ENCODE measurements at places on chromosomes 12 and 14.

DNA sequence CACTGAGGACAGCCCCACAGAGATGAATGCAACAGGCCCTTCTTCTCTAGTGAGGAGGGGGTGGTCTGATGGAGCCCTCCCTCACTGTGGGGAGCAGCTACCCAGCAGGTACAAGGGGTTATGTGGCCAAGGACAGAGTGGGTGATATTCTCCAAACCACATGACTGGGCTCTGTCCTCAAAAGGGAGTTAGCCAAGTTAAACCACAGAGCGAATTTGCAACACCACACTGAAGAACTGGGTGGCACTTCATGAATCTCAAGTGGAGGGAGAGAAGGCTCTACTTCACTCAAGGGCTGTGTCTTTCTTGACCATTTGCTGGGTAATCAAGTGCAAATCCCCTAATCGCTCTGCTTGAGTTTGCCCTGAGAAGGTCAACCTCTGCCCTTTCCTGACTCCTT, 12.5 kb downstream of the GPR68 start:
- DNase-seq, result no peak

DNA sequence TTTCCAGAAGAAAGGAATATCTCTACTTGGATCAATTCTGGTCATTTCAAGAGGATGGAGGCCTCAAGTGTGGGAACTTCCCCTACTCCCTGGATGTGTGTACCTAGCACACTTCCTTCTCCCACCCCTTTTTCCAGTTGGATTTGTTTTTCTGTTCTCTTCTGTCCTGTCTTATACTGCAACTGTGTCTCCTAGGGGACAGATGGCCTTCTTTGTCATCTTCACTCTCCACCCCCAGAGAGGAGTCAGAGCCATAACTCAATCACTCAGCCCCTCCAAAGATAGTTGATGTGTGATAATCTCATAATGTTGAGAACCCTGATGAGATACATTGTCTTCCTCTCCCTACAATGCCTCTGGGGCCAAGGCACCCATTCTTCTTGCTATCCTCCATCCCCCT, 2.1 kb upstream of the DTX3 start:
- DNase-seq, result no peak

DNA sequence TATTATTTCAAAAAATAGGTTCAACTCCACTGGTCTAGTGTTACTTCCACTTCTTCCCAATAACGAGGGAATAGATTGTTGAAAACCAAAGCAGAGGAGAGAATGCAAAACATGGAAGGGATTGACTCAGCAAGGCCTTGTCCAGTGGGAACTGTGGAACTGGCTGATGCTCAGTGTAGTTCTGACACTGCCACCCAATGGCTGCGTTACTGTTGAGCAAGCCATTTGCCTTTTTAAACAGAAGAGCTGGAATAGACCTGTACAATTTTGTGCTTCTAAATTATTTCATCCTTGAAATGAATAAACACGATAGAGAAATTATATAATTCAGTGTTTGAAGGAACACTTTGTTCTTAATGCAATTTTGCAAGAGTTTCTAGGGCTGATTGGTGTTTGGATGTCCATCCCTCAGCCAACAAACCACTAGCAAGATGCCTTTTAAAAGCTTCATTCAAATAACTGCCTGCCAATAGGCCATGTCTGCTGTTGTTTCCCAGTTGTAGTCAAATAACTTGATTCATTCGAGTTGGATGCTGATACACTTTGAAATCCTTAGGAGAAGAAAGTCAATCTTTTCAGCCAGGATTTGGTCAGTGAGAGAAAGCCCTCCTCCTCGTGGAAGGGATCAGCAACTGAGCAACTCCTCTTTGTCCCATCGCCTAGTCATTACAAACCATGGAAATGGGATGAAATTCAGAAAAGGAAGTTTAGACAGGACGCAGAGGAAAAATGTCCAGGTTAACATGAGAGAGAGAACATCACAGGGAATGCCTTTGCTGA, 7.3 kb upstream of the MGP start:
- DNase-seq, result no peak

GRCh38 chr12:50785406-50786001, 21.6 kb downstream of the ATF1 start:
- no peak for DNase-seq

- no peak for DNase-seq
Measured at GRCh38 chr12:65121956-65122469, 908 bp upstream of the WIF1 start.

DNA sequence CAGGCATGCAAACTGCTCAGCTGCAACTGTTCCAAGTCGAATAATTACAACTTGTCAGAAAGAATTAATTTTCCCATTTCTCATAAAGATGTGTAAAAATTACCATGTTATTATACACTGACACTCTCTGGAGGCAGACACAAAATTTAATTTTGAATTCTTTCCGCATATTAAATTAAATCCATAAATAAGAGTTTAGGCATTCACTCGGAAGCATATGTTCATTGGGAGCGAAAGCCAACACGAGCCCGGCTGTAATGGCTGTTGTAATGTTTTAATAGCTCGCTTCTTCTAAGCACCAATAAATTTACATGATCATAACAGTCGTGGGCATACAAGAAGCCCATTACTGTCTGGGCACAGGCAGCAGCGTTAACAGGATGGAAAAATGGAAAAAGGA, 189.6 kb upstream of the SOX5 start:
- DNase-seq, result no peak

DNA sequence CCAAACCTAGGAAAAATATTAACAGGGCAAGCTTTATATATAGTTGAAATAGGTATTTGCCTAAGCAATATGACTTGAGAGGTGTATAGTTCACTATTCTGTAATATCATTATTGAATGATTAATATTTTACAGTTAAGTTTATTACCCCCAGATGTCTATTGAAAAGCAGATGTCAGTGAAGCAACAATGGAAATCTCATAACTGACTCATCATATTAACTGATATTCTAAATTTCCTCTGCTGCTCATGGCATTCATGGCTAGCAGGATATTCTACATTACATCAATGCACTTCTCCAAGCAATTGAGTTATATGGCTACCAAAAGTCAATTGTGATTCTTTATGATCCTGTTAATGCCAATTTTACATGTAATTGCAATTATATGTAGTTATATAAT, 9.7 kb upstream of the MAGOHB start:
- no peak for DNase-seq

DNA sequence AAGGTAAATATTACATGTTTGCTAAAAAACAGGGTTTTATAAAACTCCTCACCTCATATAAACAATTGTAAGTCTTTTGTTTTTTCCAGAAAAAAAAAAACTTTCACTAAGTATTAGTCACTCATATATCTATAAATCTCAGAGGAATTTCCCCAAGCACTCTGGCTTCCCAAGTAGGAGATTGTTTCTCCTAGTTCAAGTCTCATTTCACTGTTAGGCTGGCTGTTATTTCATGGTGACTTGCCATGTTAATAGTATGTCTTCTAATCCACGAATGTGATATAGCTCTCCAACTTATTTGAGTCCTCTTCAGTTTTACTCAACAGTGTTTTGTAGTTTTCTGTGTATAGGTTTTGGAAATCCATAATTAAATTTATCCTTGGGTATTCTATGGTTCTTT, 61.6 kb downstream of the CAPZA3 start:
- peak; percentile 27 for DNase-seq

DNA sequence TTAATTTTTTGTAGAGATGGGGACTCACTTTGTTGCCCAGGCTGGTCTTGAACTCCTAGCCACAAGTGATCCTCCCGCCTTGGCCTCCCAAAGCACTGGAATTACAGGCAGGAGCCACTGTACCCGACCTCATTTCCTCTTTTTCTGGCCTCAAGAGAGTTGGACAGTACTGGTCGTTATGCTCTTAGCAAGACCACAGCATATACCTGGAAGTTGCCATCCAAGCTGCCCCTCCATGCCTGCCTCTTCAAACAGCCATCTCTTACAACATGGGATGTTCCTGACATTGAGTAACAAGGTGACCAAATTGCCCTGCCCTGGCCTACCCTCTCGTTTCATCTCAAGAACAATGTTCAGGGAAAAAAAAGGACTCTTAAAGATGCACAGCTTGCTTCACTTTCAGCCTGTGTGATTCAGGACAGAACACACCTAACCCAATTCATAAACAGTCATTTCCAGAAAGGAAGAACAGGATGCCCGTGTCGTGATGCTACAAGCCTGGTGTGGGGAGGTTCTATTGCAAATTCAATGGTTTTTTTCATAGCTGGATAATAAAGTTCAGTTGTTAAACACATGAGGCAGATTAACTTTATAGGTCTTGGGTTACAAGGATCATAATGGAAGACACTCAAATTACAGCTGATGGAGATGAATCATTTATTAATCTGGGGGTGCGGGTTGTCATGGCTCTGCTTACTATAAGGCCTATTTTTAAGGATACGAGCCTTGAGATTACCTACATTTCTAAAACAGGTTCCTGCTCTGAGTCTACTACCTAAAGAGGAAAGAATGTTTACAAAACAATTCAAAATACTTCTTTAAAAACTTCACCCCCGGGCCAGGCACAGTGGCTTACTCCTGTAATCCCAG, 11.9 kb downstream of the GLTP start:
- no peak for DNase-seq

- no peak for DNase-seq
Measured at GRCh38 chr12:44874981-44875416, 1.1 kb downstream of the NELL2 start.

- DNase-seq, result no peak
Measured at GRCh38 chr14:24595073-24595808, 14.2 kb downstream of the GZMH start.

DNA sequence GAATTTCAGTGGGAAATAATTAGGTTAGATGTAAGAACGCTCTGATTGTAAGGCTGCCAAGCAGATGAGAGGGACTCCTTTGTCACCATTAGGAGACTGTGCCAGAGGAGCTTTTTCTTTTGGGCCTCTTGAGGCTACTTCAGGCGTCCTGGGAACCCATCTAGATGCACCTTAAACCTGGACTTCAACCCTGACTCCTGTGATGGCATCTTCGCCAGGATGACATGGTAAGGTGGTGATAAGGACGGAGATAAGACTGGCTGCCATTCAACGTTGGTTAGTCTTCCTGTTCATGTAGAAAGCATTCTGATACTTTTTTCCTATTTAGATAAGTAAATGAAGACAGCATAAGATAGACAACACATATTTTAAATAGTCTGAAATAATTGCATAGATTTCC, 36.3 kb downstream of the STK38L start:
- no peak for DNase-seq

DNA sequence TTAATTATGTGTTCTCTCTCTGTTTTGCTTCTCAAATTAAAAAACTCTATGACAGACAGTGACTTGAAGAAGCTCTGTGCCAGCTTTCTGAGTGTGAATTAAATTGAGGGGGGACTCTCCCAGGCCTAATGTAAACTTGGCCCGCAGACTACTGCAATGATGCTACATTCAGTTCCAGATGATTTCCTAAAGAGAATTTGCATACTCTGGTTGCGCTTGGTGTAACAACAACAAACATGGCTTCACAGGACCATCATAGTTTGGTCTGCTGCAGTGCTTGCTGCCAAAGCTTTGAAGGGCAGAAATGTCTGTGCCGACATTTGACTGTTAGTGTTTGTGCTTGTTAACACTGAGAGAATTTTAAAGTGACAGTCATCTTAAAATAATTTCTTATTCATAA, 25.0 kb downstream of the CFAP54 start:
- DNase-seq, result no peak

DNA sequence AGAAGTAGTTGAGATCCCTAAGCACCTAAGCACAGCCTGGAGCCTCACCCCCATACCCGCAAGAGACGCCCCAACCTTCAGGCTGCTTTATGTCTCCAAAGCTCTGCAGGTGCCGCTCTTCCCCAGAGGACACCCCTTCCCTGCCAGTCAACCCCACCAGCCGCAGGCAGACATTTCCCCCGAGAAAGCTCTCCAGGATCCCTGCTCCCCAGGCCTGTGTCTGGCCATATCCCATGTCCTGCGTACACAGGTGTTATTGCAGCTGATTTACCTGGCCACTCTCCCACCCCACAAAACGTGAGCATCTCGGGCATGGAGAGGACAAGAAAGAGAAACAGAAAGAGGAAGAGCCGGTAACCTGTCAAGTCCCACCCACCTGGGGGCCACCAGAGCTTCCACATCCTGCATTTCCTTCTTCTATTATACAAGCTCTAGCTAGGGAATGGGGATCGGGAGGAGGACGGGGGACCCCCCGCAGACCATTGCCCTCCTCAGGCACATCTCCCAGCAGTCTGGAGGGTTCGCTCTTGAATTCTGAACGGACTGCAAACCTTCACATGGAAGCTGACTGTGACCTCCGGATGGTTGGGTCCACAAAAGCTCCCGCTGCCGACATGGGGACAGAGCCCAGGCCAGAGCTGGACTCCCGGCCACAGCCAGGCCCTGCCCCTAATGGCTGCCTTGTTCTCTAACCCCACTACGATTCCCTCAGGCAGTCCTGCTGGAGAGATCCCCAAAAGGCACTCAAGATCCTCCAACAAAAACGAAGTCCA, 17.6 kb downstream of the CCDC88C start:
- no peak for DNase-seq

DNA sequence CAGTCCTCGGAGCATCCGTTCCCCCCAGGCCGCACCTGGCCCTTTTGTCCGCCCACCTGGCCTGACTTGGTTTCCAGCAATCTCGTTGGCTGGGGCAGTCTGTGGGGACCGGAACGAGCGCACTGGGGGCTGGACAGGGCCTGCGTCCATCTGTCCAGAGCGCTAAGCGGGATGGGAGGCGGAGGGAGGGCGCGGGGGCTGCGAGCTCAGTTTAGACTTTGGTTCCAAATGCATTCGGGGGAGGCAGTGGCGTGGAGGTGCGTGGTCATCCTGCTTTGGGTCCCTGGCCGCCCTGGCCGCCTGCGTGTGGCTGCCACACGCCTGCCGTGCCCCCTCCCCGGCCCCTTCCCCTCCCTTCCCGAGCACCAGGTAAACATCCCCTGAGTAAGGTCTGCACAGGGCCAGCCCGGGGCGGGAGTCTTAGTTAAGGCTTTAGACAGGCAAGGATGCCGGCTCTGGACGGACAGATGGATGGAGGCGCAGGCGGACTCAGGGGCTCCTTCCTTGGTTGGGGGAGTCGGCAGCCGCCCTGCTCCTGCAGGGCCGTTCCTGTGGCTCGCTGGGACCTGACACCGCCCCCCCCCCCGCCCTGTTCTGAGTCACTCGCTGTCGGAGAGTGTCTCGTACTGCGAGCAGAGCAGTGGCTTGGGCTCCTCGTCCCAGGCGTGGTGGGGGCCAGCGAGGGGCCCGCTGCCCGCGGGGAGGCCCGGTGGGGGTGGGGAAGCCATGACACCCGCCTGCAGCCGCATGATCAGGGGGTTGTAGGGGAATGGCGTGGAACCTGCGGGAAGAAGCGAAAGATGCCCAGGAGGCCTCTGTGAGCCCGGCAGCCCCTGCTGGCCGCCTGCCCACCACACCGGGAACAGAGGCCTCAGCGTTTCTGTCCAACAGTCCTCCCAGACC, 30.2 kb downstream of the RFLNA start:
- DNase-seq, result no peak

DNA sequence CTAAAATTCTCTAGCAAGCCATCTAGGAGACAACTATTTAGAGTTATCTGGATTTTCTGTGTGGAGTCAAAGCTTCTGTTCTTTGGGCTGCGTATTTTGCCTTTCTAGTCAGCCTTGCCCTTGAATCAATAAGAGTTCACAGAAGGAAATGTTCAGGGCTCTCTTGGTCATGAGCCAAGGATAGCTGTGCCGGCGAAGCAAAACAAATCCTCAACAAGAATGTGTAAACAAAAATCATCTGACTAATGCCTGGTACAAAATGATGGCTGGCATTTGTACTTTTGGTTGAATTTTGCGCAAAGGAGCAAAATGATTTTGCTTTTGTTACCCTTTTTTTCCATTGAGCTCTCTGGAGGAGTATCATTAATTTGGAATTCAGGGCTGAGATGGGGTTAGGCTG, 171.1 kb downstream of the DACT1 start:
- no peak for DNase-seq

GRCh38 chr14:99286761-99287160, 14.8 kb upstream of the BCL11B start:
- no peak for DNase-seq

- DNase-seq, result no peak
Measured at GRCh38 chr12:26668230-26668629, 164.8 kb downstream of the ITPR2 start.
